ENCODE measurements at places on chromosomes 1 and 21. TPM values are rescaled to one million over a fixed set of nuclear protein-coding genes. Genes with fewer than 3 reads are reported as not detected.

Gene RGSL1
- polyA plus RNA-seq, result not detected

- DNase-seq, result no peak
- no peaks in the 10 kb centered on the region for H3K36me3 ChIP-seq
- no peak overlapping the region for H3K4me3 ChIP-seq
- H3K27ac ChIP-seq, result no peak overlapping the region
- no peaks in the 10 kb centered on the region for H3K4me1 ChIP-seq
These were observed 109.9 kb downstream of the GALNT2 start for GRCh38 chr1:230176871-230177411.

Gene SPRR1A
- not detected for polyA plus RNA-seq

Gene SERINC2
- 36.4 TPM for polyA plus RNA-seq

GRCh38 chr21:29017639-29018237 lies 1.4 kb downstream of the RWDD2B start:
- DNase-seq, result no peak
- no peak overlapping the region for H3K27ac ChIP-seq
- peaks cover 3% of the 10 kb centered on the region for H3K4me1 ChIP-seq

Gene GABRD
- polyA plus RNA-seq, result 0.15 TPM

Gene OR2L3
- polyA plus RNA-seq, result not detected

- DNase-seq, result no peak
- no peak overlapping the region for H3K4me3 ChIP-seq
- no peaks in the 10 kb centered on the region for H3K4me1 ChIP-seq
- no peak overlapping the region for H3K27ac ChIP-seq
- no peaks in the 10 kb centered on the region for H3K27me3 ChIP-seq
These were observed 239.3 kb downstream of the NPHP4 start for GRCh38 chr1:5752746-5753548.

DNA sequence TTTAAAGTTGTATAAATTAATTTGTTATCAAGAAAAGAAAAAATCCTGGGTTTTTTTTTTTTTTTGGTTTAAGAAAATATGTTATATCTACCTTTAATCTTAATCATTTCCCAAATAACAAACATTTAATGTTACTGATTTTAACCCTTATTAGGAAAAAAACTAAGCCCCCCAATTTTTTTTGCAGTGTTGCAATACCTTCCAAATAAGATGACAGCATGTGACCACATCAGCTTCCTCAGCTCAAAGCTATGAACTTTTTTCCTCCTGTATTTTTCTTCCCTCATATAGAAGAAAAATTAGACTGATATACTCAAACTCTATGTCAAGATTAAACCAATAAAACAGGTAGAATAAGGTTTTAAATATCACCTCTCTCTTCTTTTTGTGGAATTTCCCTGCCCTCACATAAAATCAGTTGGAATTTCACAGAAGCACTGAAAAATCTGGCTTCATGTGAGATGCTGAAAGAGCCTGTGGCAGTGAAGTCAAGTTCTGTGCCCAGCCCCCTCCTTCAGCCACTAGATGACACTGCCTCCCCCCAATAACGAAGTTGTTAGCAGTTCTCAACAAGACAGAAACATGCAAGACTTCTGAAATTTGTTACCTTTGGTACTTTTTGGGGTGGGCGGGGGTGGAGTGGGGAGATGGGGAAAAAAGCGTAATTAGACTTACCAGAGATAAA lies 9.6 kb upstream of the SMYD2 start:
- no peaks in the 10 kb centered on the region for H3K4me1 ChIP-seq
- no peak for DNase-seq
- H3K36me3 ChIP-seq, result no peaks in the 10 kb centered on the region
- no peak overlapping the region for H3K27ac ChIP-seq

Gene MSH4
- 0.19 TPM for polyA plus RNA-seq

GRCh38 chr1:12336413-12336812 lies 106.6 kb downstream of the VPS13D start:
- H3K4me3 ChIP-seq, result no peak overlapping the region
- no peaks in the 10 kb centered on the region for H3K36me3 ChIP-seq
- peaks cover 92% of the 10 kb centered on the region for H3K4me1 ChIP-seq
- no peak for DNase-seq
- H3K27ac ChIP-seq, result no peak overlapping the region
- H3K27me3 ChIP-seq, result no peaks in the 10 kb centered on the region

Gene MYBPH
- polyA plus RNA-seq, result not detected

- no peaks in the 10 kb centered on the region for H3K36me3 ChIP-seq
- no peak overlapping the region for H3K4me3 ChIP-seq
- peak overlapping the region; percentile 28 for H3K27ac ChIP-seq
- DNase-seq, result no peak
These were observed 36.6 kb downstream of the CAPZB start for GRCh38 chr1:19448491-19449439.

Gene GBP5
- polyA plus RNA-seq, result 0.16 TPM

- no peaks in the 10 kb centered on the region for H3K4me1 ChIP-seq
- no peaks in the 10 kb centered on the region for H3K36me3 ChIP-seq
- no peak for DNase-seq
- H3K4me3 ChIP-seq, result no peak overlapping the region
- H3K27ac ChIP-seq, result no peak overlapping the region
These were observed 12.3 kb downstream of the MAN1C1 start for GRCh38 chr1:25628741-25629421.

- no peaks in the 10 kb centered on the region for H3K4me1 ChIP-seq
- H3K4me3 ChIP-seq, result no peak overlapping the region
- H3K27me3 ChIP-seq, result no peaks in the 10 kb centered on the region
- H3K36me3 ChIP-seq, result no peaks in the 10 kb centered on the region
- DNase-seq, result no peak
- no peak overlapping the region for H3K27ac ChIP-seq
These were observed 7.5 kb upstream of the PROK1 start for GRCh38 chr1:110443451-110443850.

GRCh38 chr1:225973158-225973557 lies 26.0 kb downstream of the SDE2 start:
- H3K27ac ChIP-seq, result no peak overlapping the region
- H3K4me3 ChIP-seq, result no peak overlapping the region
- no peak for DNase-seq
- H3K4me1 ChIP-seq, result no peaks in the 10 kb centered on the region
- no peaks in the 10 kb centered on the region for H3K27me3 ChIP-seq

DNA sequence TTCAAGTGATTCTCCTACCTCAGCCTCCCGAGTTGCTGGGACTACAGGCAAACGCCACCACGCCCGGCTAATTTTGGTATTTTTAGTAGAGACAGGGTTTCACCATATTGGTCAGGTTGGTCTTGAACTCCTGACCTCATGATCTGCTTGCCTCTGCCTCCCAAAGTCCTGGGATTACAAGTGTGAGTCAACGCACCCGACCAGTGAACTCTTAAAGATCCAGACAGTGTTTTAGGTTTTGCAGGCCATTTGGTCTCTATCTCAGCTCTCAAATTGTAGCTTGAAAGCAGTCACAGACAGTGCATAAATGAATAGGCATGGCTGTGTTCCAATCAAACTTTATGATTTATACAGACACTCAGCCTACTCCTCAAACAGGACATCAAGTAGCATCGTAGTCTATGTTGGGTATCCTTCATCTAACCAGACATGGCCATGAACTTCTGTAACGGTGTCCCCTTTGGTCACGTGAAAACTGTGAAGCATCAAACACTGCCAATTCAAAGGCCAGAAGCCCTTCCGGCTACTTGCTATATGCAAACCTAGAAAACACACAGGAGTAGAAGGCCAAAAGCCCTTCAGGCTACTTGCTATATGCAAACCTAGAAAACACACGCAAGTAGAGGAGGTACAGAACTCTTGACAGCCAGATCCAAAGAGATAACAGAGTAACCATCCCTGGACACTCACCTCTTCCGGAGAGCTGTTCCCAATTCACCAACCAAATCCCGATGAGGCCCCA lies 3.1 kb downstream of the FUCA1 start:
- no peak for DNase-seq
- H3K27ac ChIP-seq, result no peak overlapping the region
- no peaks in the 10 kb centered on the region for H3K36me3 ChIP-seq
- H3K4me1 ChIP-seq, result peaks cover 8% of the 10 kb centered on the region
- no peak overlapping the region for H3K4me3 ChIP-seq
- H3K27me3 ChIP-seq, result no peaks in the 10 kb centered on the region

- H3K27me3 ChIP-seq, result no peaks in the 10 kb centered on the region
- no peak overlapping the region for H3K4me3 ChIP-seq
- DNase-seq, result no peak
- H3K27ac ChIP-seq, result no peak overlapping the region
- no peaks in the 10 kb centered on the region for H3K36me3 ChIP-seq
These were observed 27.5 kb downstream of the KCTD3 start for GRCh38 chr1:215594640-215595039.

Gene THEM5
- polyA plus RNA-seq, result not detected

DNA sequence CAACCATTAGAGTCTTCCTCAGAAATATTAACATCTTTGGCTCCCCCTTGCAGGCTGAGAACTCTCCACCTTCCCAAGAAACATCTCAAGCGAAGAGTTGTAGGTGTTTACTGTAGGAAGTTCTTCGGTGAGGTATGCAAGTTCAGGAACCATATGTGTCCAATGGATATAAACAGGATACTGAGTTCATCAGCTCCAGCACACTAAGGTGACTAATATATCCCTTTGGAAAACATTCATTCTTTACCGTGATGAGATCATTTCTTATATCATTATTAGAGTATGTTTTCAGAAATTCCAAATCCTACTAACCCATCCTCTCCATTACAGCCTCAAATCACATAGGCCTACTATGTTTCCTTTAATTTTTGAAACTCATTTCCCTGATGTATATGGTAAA lies 37.3 kb upstream of the PRMT6 start:
- no peak for DNase-seq
- H3K27ac ChIP-seq, result no peak overlapping the region
- H3K36me3 ChIP-seq, result no peaks in the 10 kb centered on the region
- H3K4me3 ChIP-seq, result no peak overlapping the region
- H3K4me1 ChIP-seq, result no peaks in the 10 kb centered on the region
- H3K27me3 ChIP-seq, result no peaks in the 10 kb centered on the region

DNA sequence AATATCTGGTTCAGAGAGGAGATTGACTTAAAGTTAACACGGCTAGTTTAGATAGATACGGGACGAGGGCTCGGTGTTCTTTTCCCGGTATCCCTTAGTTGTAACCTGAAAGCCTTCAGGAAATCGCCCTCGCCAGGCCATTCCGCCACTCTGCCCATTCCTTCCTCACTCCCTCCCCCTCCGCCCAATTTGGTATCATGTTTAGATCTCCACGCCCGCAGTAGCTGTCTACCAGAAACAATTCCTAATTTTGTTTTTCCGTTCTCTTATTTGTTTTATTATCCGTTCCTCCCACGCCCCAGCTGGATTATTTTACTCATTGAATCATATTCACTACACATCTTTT lies 685 bp upstream of the VAMP4 start:
- peak overlapping the region; percentile 90 for H3K27ac ChIP-seq
- peak overlapping the region; percentile 84 for H3K4me3 ChIP-seq
- no peaks in the 10 kb centered on the region for H3K36me3 ChIP-seq
- no peaks in the 10 kb centered on the region for H3K27me3 ChIP-seq

GRCh38 chr1:240666568-240667198 lies 54.7 kb upstream of the GREM2 start:
- no peak overlapping the region for H3K27ac ChIP-seq
- DNase-seq, result no peak
- H3K4me1 ChIP-seq, result no peaks in the 10 kb centered on the region
- H3K4me3 ChIP-seq, result no peak overlapping the region
- H3K27me3 ChIP-seq, result no peaks in the 10 kb centered on the region

- DNase-seq, result no peak
- no peak overlapping the region for H3K4me3 ChIP-seq
- no peaks in the 10 kb centered on the region for H3K27me3 ChIP-seq
- H3K27ac ChIP-seq, result no peak overlapping the region
These were observed 1595.4 kb downstream of the PLA2G4A start for GRCh38 chr1:188424176-188424575.

Gene ADORA1
- polyA plus RNA-seq, result 19.7 TPM

DNA sequence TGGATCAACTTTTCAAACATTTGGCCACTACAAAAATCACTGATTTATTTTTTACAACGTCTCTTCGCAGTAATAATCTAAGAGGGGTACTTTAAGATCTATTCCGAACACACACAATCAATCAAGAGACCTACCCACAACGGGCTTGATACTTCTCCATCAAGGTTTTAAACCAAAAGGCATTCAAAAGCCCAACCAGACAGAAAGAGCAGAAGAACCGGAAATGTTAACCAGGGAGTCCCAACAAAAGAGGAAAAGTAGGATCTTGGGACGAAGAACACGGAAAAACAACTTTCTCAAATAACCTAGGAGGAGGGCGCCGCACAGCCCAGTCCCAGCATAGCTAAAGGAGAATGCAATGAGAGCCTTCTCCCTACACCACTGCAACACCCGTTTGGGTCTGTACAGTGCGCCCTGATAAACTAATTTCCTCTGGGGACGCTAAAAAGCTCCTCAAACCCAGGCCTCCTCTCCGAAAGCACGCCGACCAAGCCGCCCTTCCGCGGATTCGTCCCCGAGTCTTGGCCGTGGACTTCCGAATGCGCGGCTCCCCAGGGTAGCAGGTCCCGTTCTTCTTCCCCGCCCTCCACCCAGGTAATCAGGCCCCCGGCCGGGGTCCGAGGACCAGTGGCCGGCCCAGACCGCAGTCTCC lies 623 bp downstream of the RPL22 start:
- peak overlapping the region; percentile 68 for H3K27ac ChIP-seq
- DNase-seq, result no peak
- H3K4me3 ChIP-seq, result peak overlapping the region; percentile 74
- no peaks in the 10 kb centered on the region for H3K27me3 ChIP-seq
- H3K36me3 ChIP-seq, result peaks cover 15% of the 10 kb centered on the region
- peaks cover 8% of the 10 kb centered on the region for H3K4me1 ChIP-seq

Gene USH2A
- 0.04 TPM for polyA plus RNA-seq

Gene CNKSR1
- 48.5 TPM for polyA plus RNA-seq

DNA sequence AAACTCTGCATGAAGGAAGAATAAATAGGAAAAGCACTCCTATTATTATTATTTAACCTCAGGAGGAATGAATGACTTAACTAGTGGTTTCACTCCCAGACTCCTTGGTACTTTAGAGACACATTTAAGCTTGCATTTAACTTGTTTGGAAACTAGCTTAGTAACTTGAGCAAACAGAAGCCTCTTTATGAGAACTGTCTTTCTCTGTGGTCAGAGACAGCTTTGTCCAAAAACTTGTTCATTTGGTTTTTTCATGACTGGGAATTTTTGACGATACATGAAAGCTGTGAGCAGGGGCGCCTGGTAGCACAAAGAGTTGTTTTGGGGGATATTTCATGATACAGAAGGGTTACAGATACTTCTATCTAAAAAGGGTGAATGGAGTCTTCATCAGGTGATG lies 33.6 kb upstream of the VTCN1 start:
- H3K4me3 ChIP-seq, result no peak overlapping the region
- no peaks in the 10 kb centered on the region for H3K27me3 ChIP-seq
- no peak overlapping the region for H3K27ac ChIP-seq
- H3K36me3 ChIP-seq, result no peaks in the 10 kb centered on the region

Gene PROK1
- polyA plus RNA-seq, result 0.53 TPM

DNA sequence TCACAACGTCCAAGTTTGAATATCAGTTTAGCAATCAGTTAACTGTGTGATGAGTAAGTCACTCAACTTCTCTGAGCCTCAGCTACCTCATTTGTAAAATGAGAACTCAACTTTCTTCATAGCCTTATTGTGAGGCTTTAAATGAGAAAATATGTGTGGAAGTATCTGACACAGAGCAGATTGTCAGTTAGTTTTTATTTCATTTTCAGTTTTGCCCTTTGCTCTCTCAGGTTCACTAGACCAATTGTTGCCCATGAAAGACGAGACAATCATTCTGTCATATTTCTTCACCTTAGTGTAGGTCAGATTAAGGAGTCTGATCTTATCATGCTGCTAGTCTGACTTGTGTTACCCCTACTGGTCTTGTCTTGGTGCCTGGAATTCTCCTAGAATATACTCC lies 232.8 kb upstream of the PTBP2 start:
- H3K36me3 ChIP-seq, result no peaks in the 10 kb centered on the region
- H3K27me3 ChIP-seq, result no peaks in the 10 kb centered on the region
- no peak overlapping the region for H3K27ac ChIP-seq
- no peaks in the 10 kb centered on the region for H3K4me1 ChIP-seq
- DNase-seq, result no peak

Gene SH3GLB1
- polyA plus RNA-seq, result 32.1 TPM
